RWPE2 (cell line): ENCODE measurements at places on chromosomes 11 and 22.
A peak's percentile ranks its signal among the peaks of the same experiment; 100 is the strongest.

GRCh38 chr11:65427691-65428577 lies 5.3 kb downstream of the NEAT1 start:
- DNase-seq: peak; percentile 45

GRCh38 chr11:78576549-78577097 lies 2.0 kb upstream of the NARS2 start:
- no peak for DNase-seq

- DNase-seq: no peak
Observed at GRCh38 chr11:84355911-84356310, 1069.7 kb upstream of the CCDC90B start.

DNA sequence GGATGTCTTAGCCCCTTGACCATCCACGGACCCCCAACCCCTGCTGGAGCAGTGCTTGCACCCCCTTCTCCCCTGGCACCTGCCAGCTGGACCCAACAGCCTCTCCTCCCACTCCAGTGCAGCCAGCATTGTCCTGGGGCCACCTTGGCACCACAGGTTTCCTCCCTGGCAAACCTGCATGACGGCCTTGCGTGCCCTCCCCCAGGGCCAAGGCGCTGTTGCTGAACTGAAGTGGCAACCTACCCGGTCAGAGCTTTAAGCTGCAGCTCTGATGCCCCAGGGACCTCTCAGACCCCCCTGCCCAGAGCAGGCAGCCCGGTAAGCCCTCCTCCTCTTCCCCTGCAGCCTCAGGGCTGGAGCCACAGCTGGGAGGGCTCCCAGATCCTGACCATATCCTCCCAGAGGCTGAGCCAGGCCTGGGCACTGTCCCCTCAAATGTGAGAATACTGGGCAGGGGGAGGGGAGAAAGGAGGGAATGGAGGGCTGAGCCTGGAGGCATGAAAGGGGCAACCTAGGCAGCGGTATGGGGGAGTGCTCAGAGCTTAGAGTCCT lies 1.8 kb upstream of the LRRC75B start:
- DNase-seq: no peak

DNA sequence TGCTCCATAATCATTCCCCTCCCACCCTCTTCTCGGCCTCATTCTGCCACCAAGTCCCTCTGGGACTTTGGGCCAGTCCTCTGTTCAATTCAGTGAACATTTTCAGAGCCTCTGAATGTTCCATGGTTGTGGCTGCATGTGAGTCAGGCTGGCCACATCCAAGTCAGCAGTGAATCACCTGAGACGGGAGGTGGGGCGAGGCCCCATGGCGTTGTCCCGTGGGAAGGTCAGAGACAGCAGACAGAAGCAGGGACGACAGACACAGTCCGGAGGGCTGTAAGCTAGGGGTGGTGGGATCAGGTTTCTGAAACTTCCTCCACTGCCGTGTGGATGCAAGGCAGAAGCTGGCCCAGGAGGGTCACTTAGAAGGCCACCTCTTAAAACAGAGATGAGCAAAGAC lies 324.8 kb downstream of the MN1 start:
- peak; percentile 88 for DNase-seq

DNA sequence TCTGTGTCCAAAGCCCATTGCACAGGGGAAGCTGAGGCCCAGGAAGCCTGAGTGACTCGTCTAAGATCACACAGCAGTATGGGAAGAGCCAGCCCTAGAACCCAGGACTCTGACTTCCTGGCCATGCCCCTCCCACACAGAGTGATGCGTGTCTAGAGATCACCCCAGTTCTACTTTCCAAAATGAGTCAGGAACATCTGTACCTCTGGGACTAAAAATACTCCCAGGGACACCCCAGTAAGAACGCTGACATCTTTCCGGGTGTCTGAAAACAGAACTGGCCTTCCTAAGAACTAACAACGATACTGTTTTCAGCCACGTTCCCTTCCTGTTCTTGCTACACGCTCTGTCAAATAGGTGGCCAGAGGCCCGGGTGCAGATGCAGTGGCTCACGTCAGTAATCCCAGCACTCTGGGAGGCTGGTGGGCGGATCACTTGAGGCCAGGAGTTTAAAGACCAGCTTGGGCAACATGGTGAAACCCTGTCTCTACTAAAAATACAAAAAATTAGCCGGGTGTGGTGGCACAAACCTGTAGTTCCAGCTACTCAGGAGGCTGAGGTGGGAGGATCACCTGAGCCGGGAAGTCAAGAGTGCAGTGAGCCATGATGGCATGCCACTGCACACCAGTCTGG lies 21.7 kb upstream of the PDGFB start:
- DNase-seq: no peak

GRCh38 chr11:110250168-110250567 lies 46.2 kb downstream of the RDX start:
- no peak for DNase-seq

DNA sequence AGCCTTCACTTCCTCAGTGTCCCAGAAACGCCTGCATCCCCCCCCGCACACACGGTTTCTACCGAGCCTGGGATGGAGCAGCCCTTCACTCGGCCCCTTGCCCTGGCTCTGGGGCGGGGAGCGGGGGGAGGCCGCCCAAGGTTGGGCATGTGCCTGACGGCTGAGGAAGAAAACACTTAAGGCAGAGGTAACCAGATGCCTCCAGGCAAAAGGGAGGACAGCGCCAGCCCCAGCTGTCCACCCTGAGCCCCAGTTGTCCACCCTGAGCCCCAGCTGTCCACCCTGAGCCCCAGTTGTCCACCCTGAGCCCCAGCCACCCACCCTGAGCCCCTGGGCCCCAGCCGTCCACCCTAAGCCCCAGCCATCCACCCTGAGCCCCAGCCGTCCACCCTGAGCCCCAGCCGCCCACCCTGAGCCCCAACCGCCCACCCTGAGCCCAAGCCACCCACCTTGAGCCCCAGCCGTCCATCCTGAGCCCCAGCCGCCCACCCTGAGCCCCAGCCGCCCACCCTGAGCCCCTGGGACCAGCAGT lies 3.8 kb upstream of the TTLL8 start:
- DNase-seq: no peak

GRCh38 chr11:69312453-69313404 lies 18.8 kb downstream of the MYEOV start:
- peak; percentile 40 for DNase-seq

GRCh38 chr11:62804310-62805075 lies 747 bp downstream of the NXF1 start:
- no peak for DNase-seq

GRCh38 chr22:24512043-24512442 lies 16.9 kb downstream of the UPB1 start:
- no peak for DNase-seq

DNA sequence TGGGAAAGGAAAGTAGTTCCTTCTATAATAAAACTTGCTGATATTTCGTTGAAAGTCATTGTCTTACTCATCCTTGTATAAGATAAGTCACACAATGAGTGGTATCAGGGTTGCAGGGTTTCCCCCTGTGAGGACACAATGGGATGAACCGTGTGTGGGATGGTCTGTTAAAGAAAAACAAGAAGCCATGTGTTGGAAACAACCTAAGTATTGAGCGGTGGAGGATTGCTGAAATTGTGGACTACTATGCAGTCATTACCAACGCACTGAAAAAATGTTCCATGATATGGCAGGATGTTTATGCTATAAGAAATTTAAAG lies 28.6 kb downstream of the PTPRJ start:
- no peak for DNase-seq

GRCh38 chr22:42773167-42773566 lies 52.5 kb upstream of the A4GALT start:
- no peak for DNase-seq

DNA sequence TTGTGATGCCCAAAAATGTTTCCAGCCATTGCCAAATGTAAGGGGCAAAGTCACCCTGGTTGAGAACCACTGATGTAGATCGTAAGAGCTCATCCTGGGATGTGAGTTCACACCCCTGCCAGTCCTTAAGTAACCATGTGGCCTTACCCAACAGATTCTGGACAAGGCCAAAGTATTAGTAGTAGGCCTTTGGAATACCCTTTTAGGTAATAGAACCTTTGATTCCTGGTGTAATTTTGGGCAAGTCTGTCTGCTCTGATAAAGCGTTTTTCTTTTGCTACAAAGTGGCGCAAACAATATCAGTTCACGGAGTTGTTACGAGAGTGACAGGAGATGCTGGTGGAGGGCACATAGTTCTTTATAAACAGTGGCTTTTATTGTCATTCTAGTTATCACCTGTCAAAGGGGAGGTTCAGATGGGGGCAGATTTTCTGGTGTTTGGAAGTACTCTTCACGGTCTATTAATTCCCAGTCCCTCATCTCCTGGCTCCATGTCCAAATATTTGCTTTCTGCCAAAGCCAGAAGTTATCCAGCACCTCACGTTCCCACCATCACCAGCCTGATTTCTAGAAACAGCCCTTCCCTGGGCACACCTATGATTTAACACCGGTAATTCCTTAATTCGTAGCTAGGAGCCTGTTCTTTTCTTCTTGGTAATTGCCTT lies 73.8 kb upstream of the CRYBB3 start:
- DNase-seq: no peak

GRCh38 chr11:76456571-76456970 lies 11.8 kb downstream of the EMSY start:
- no peak for DNase-seq

GRCh38 chr11:57751176-57751575 lies 443 bp downstream of the BTBD18 start:
- DNase-seq: no peak

GRCh38 chr11:23166376-23166775 lies 306.1 kb upstream of the CCDC179 start:
- DNase-seq: no peak

GRCh38 chr11:17413414-17414316 lies 25.2 kb upstream of the KCNJ11 start:
- DNase-seq: no peak

DNA sequence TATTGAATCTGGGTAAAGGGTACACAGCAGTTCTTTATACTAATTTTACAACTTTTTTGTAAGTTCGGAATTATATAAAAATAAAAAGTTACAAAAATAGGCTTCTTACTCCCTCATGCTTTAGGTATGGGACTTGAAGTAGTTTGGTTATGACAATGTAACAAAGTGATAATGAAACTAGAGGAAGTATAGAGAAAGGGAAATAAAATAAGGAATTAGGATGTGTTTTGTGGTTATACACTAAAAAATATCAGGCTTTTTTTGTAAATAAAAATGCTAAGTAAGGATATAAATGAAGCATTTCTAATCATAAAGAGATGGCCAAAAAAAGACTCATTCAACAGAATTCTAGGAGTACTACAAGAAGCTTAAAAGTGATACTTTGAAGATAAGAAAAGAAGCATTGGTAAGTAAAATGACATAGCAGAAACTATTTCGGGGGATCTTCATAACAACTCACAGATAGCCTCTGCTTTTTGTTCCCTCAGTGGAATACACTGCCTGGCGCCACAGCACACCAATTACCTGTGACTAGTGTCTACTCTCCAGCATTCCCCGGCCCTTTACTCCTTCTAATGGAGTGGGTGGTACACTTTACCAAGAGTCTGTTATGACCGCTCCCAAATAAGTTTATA lies 322.7 kb upstream of the PITPNB start:
- no peak for DNase-seq

- DNase-seq: no peak
Observed at GRCh38 chr22:39724857-39725256, 154.3 kb downstream of the CACNA1I start.

- no peak for DNase-seq
Observed at GRCh38 chr11:8013833-8014232, 26.7 kb downstream of the EIF3F start.

DNA sequence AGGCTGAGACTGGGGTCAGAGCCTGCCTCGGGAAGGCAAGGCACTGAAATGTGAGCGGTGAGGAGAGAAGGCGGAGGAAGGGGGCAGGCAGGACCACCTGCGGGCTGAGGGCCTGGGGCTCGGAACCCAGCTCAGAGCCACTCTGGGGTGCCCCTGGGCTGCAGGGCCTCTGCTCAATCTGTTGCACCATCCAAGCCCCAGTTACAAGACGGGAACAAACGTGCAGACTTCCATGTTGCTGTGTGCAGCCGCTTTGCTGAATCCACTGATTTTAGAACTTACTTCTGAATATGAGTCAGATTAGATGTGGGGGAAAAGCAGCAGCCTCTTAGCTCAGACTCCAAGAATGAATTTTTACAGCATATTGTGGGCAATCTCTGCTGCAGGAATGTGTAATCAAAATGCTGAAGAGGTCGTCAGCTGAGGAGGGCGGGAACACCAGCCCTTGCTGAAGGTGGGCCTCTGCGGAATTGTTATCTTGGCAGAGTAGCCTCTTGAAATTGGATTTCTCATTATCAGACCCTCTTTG lies 21.6 kb downstream of the PARVG start:
- no peak for DNase-seq

GRCh38 chr22:45155050-45155840 lies 8.5 kb upstream of the NUP50 start:
- DNase-seq: no peak
